ENCODE measurements at places on chromosomes 6 and 20. TPM values are rescaled to one million over a fixed set of nuclear protein-coding genes. Genes with fewer than 3 reads are reported as not detected.

- no peak for DNase-seq
Measured at GRCh38 chr20:47500554-47500953, 1.1 kb upstream of the NCOA3 start.

GRCh38 chr6:165055231-165055630 is 254.2 kb downstream of the C6orf118 start:
- no peak for DNase-seq

- DNase-seq: no peak
Measured at GRCh38 chr6:123641497-123641896, 4.7 kb upstream of the TRDN start.

DNA sequence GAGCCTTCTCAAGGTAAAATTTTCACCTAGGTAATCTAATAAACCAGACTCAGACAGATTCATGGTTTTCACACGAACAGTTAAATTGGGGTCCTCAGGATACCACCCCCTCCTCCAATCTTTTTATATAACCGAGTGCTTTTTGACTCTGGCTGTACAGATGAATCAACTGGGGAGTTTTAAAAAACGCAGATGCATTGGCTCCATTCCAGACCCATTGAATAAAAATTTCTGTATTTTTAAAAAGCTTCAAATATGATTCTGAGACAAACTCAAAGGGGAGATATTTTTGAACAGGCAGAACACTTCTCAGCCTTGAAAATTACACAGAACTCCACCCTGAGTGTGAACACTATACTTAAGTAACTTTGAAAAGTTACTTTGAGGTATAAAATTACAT is 7.2 kb downstream of the UTRN start:
- DNase-seq: no peak

- DNase-seq: no peak
Measured at GRCh38 chr6:146917182-146917581, 287.0 kb upstream of the STXBP5 start.

- no peak for DNase-seq
Measured at GRCh38 chr6:154458565-154459470, 51.7 kb downstream of the CNKSR3 start.

GRCh38 chr6:52976149-52976548 is 18.9 kb downstream of the GSTA4 start:
- no peak for DNase-seq

DNA sequence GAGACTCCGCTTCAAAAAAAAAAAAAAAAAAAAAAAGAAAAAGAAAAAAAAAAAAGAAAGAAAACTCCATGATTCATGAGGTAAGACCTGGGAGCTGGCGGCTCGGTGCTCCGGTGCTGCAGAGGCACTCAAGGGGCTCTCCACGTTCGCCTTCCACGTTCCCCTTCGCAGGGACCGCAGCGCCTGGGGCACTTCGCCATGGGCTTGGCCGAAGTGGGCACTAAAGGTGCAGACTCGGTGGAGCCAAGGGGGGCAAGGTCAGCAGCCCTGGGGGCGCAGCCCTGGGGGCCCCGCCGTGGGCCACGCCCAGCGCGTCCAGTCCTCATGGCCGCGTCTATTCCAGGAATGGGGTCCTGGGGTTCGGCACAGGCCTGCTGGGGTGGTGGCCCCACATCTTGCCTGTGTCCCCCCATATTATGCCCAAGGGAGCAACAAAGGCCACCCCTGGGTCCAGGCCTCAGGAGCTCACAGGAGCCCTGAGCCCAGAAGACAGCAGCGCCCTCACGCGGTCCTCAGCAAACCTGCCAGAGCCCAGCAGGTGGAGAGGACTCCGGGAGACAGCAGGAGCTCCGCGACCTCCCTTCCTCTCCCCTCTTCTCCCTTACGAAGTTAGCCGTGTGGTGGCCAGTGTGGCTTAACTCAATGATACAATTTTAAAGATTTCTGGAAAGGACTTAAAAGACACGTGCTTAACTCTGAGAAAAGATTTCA is 21.9 kb downstream of the ZBTB46 start:
- no peak for DNase-seq

Gene BPIFB2
- not detected for total RNA-seq

Gene CCND3
- total RNA-seq: 67.0 TPM

- no peak for DNase-seq
Measured at GRCh38 chr20:37238426-37238825, 23.2 kb downstream of the GHRH start.

- DNase-seq: no peak
Measured at GRCh38 chr20:18440403-18440802, 26.4 kb downstream of the DZANK1 start.

Measured in transverse colon (tissue), 4 donors.